KBM-7 (cell line): ENCODE measurements at places on chromosomes 7 and 10.
A peak's percentile ranks its signal among the peaks of the same experiment; 100 is the strongest.

DNA sequence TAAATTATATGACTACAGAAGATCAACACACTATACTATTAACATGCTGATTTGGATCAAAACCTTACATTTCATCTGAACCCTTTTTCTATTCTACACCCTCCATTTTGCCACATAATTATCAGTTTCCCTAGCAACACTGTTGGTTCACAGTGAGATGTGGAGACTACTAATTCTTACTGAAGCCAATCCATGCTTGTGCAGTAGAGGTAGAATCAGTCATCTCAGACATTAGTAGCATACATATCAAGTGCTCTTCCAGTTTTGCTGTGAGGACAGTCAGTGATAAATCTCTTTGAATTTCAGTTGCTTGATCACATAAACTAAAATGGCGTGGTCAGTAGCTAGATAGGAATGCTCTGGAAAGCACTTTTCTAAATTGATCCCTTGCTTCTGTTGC, 70.3 kb downstream of the PON1 start:
- no peak for DNase-seq

DNA sequence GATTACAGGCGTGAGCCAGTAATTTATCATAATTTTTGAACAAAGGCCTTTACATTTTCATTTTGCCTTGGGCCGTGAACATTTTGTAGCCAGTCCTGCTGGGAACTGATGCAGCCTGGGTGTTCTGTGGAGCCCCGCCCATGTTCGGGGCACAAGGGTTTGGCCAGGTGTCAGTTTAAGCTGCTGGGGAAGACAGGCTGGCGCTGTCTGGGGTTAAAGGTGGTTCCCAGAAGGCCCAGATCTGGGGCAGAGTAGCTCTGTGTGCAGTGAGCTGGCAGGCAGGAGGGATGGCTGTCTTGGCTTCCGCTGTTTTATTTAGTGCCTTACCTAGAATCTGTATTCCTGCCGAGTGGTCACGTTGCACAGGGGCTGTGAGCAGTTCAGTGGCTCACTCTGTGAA, 50.2 kb downstream of the DOCK1 start:
- DNase-seq = no peak

- DNase-seq = peak; percentile 70
Observed at GRCh38 chr10:103967448-103968071, 620 bp downstream of the SLK start.

GRCh38 chr7:53350241-53350640, 314.8 kb downstream of the POM121L12 start:
- peak; percentile 28 for DNase-seq

GRCh38 chr7:5638994-5639393, 142.5 kb downstream of the RNF216 start:
- DNase-seq = no peak

GRCh38 chr10:79347894-79348639, 798 bp downstream of the PPIF start:
- DNase-seq = peak; percentile 74

- DNase-seq = no peak
Observed at GRCh38 chr7:129053938-129054437, 923 bp downstream of the TNPO3 start.

DNA sequence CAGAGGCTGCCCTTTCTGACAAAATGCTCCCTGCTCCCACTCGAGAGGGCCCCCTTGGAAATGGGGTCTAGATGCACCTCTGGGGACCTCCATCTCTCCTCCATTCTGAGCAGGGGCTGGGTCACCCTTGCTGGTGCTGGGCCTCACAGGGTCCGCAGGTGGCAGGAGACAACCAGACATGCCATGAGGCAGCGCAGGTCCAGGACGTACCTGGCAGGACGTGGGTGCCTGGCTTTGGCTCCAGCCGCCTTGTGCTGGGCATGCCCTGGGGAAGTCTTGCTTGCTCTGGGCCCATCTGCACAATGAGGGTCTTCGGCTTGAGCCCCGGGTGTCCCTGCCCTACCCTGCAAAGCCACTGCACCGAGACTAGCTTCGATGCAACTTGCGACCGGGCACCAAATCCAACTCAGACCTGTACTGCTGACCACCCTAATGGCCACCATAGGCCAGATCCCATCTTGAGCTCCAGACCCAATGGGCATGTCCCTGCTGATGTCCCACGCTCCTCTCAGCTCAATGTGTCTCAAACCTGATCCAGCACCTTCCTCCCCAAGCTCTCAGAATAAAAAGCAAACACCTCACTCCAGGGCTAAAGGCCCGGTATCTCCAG, 107.0 kb downstream of the FAM53B start:
- DNase-seq = no peak

GRCh38 chr10:3213208-3213607, 40.6 kb upstream of the PITRM1 start:
- no peak for DNase-seq

GRCh38 chr7:34390103-34390502, 267.9 kb upstream of the NPSR1 start:
- DNase-seq = no peak

GRCh38 chr10:93267521-93267920, 193.8 kb downstream of the CYP26A1 start:
- DNase-seq = peak; percentile 33

DNA sequence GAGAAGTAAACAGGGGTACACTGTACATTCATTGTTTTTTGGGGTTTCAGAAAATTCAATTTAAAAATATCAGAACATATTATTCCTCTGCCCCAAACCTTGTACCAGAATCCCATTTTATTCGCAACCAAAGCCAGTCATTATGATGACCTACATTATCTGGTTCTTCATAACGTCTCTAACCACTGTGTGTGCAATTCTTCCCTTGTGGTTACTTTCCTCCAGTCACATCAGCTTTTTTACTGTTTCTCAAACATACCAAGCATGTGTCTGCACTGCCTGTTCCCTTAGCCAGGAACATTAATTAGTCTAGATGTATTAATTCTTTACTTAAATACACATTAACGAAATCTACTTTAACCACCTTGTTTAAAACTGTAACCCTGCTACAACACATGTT, 64.8 kb downstream of the THSD7A start:
- DNase-seq = no peak

- no peak for DNase-seq
Observed at GRCh38 chr7:47627580-47628283, 45.8 kb upstream of the TNS3 start.

DNA sequence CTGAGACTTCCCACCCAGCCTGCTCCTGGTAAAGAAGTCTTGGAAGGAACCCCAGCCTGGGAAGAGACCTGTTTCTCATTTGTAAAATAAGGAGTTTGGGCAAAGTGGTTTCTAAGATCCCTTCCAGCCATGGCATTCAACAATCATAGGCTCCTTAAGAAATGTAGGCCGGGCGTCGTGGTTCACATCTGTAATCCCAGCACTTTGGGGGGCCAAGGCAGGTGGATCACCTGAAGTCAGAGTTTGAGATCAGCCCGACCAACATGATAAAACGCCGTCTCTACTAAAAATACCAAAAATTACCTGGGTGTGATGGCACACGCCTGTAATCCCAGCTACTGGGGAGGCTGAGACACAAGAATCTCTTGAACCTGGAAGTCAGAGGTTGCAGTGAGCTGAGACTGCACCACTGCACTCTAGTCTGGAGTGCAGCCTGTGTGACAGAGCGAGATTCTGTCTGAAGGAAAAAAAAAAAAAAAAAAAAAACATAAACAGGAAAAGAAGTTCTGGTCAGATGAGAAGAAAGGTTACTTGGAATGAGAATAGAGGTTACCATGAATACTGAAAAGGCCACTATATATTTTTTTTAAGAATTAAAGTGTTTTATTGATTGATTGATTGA, 15.9 kb downstream of the DLG5 start:
- DNase-seq = no peak

DNA sequence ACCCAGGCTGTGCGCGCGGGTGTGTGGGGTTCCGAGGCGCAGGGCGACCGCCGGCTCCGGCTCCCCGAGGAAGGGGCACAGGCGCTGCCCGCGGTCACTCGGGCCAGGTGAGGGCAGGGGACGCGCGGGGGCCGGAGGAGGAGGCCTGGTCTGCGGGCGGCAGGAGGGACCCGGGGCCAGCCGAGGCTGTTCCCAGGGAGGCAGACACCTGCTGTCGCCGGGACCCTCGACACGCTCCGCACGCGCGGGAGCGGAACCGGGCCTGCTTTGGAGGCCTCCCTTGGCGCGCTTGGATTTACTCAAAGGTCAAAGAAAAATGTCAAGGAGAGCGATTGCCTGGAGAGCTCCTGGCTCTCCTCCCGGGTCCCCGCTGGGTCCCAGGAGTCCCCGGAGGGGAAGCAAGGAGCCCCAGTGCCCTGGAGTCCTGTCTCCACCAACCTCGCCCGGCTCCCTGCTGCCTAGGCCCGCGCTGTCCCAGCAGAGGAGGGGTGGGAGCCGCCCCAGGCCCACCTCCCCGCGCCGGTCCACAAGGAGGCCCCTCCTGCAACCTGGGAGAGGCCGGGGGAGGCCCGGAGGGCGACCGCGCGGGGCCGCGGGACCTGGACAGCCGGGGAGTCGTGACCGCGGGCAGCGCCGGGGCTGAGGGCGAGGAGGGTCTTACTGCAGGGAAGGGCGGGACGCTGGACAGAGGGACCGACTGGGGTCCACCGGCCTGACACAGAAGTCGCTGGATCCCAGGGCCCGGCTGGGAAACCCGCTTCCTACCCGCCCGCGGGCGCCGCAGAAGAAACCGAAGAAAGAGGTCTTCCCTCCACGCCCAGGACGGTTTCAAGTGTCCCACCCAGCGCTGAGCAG, 348.9 kb downstream of the DNAJB6 start:
- no peak for DNase-seq

- peak; percentile 69 for DNase-seq
Observed at GRCh38 chr10:124719213-124719851, 24.8 kb downstream of the FAM53B start.

DNA sequence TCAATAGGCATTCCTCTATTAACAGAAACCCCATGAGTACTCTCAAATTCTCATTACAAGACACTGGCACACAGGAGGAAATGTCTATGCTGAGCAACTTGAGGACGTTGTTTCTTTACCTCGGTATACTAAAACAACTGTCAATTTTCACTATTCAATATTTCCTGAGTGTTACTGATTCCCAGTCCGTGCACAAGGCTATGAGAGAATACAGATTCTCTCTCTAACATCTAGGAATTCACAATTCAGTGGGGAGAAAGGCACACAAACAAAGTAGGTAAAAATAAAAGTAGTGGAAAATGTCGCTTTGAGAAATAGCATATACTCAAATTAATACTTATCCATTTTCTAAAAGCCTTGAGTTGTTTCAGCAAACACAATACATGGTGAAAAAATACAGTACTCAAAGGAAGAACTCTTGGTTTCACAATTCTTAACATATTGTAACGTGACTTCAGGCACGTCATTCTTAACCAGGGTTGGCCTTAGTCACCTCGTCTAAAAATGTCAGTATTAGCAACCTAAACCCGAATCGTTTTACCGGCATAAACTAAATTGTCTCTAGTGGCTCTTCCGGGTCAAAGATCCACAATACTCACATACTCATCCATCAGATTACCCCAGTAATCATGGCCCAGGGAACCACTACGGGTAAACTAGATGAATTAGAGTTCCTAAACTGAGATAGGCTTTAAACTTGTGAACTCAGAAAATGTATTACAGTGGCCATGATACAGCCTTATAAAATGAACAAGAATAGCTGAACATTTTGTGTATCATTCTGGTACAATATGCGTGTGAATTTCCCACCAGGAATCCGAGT, 1.5 kb downstream of the IPMK start:
- DNase-seq = peak; percentile 30

DNA sequence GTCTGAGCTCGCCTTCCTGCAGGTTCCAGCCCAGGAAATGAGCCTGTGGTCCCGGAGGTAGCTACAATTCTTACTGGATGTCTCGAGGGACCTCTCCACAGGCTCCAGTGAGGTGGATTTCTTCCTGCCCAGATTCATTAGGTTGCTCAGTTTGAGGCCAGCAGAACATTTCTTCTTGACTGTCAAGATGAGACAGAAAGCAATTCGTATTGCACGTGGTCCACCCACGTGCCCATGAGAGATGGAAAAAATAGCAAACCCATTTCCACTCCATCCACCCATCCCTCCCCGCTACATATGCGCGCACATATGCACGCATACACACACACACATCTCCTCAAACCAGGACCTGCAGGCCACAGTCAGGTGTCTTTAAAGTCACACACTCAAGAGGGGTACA, 68.7 kb downstream of the VWA2 start:
- no peak for DNase-seq

- peak; percentile 64 for DNase-seq
Observed at GRCh38 chr10:127117125-127117524, 79.3 kb downstream of the INSYN2A start.

DNA sequence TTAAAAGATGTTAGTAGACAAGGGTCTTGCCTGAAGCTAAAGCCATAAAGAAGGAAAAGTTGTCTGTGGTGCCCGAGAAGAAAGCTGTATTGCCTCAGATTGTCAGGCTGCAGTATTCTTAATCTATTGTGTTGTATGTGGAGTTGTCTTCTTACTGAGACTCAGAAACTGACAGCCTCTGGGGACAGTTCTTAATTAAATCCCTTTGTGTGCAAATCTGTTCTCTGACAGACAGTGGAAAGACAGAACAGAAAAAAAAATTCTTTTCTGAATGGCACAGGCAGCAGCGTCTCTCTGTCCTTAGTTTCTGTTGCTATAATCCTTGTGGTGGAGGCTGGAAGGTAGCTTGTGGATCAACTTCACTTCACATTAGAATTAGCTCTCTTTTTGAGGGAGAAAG, 16.8 kb downstream of the VWC2 start:
- no peak for DNase-seq

GRCh38 chr10:98619446-98619845, 172.7 kb upstream of the HPS1 start:
- peak; percentile 81 for DNase-seq

GRCh38 chr7:157378390-157378789, 41.6 kb downstream of the DNAJB6 start:
- no peak for DNase-seq

DNA sequence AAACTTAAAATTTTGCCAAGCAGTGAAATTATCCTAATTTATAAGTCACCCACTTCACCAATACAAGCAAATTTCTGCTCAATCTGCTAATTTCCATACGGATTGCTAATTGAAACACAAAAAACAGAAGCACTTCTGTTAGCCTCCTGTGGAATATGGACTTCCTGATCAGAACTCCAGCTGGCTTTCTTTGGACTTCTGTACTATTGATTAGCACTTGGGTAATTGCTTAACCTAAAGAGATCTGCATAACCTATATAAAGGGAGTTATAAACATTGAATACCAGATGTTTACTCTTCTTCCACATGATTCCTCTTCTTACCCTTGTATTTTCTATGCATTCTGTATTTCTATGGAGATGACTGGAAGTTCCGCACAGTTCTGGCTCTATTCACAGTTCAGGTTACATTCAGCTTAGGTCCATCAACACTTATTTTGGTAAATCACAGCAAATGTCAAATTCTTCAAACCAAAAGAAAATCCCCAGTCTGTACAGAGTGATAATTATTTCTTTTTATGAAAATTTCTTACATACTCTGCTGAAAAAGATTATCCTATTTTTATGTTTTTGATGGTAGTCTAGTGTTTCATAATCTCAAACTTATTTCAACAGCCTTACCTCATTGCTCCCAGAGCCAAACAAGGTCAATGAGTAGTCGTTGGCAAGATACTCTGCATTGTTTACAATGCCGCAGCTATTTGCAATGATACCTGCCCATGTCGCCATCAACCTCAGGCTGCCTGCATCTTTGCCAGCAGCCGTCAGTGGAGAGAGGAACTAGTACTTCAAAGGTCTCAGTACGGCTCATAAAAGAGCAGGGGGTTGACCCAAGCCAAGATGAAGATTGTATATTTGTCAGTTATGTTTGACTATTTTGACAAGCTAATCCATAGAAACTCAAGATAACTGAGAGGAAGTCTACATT, 225.6 kb downstream of the AHR start:
- DNase-seq = peak; percentile 15
